Stimulated activated CD4-positive, alpha-beta T cell treated with anti-CD3 and anti-CD28 coated beads, Interleukin-4, amount 100 ng/mL, for 1 hour (primary cell): ENCODE measurements at places on chromosomes 12 and 14.

GRCh38 chr12:24396224-24396623 is 446.8 kb upstream of the SOX5 start:
- no peak for DNase-seq

GRCh38 chr12:86838711-86839110 is 582.5 kb upstream of the MGAT4C start:
- no peak for DNase-seq

DNA sequence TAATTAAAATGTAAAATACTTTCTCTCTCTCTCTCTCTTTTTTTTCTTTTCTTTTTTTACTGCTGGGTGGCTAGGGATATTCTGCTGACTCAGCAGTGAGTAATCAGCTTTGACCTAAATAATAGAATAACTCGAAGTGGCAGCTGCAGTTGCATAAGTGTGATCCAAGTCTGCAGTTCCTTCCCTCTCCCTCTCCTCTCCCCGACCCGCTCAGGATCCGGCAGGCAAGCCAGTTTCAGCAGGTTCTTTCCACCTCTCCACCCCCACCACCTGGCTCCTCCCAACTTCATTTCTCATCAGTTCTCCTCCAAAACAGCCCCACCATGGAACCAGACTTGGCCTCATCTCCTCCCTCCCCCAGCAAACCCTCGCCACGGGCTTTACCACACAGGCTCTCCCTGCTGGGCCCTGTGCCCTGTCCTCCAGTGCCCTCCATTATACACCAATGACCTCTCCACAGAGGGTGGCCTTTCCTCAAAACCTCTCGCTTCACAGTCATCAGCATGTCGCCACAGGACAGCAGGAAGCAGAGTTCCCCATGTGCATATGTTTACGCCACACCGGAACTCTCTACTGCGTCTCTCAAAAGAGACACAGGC is 22.4 kb downstream of the SLC7A8 start:
- no peak for DNase-seq

DNA sequence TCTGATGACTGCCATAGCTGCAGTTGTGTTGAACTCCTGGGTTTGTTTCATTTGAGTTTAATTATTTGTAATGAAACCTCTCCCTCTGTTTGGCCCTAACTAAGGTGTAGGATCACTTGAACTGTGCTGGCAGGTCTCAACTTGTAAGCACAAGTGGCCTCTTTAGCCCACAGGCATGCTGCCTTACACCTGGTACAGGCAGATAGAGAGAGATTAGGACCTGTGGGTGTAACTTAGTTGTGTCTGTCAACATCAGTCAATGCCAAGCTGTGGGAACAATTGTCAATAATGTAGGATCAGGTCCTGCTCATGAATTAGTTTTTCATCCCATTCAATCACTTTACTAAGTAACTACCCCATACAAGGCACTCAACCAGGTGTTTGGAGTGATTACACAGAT is 263.0 kb upstream of the G2E3 start:
- no peak for DNase-seq

- DNase-seq: no peak
These were observed 20.3 kb upstream of the RAD52 start for GRCh38 chr12:969821-970220.

DNA sequence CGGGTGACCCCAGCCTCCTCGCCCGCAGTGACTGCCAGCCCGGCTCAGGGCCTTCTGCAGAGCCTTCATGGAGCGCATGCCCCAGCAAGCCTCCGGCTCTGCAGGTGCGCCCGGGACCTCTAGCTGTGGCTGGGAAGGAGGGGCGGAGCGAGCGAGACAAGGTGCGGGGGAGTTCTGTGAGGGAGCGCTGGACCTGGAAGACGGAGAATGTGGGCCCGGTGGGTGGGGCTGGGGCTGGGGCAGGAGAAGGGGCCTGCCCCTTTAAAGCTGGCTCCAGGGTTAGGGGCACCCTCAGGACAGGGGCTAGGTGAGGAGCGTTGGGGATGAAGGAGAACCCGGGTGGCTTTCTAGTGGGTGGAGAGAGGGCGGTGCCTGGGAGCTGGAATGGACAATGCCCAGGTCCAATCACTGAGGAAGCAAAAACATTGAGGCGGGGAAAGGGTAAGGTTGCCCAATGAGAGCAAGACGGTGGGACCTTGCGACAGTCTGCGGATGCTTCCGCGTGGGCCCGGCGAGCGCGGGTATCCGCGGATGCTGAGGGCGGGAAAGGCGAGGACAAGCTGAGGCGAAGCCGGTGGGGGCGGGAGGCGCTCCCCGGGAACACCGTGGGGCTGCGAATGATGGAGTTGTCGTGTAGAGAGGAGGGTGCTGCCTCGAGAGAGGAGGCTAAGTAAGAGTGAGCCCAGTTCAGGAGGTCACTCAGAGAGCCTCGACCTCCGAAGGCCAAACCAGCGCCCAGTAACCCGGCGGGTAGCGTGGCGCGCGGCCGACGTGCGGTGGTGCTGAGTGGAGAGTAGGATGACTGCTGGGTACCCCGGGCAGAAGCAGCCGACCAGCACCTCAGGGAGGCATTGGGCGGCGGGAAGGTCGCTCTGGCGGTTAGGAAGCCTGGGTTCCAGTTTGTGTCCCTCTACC is at the start of gene GLS2:
Gene GLS2 (minus strand): TSS at position 121 of the 915 bp plus-strand sequence. CDS start 43 bp downstream, at position 78.
- DNase-seq: peak; percentile 67

DNA sequence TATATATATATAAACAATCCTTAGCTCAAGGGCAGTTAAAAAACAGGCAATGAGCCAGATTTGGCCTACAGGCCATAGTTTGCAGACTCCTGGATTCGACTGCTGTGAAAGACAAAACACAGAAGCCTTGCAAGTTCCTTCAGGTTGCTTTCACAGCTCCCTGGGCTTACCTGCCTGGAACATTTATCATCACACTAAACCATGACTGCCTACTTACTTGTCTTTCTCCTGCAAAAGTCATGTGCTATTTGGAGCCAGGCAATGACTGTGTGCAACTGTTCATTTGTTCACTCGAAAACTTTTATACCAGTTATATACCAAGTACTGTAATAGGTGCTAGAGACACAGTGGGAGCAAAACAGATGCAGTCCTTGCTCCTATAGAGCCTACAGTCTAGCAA is 2.2 kb upstream of the RPS6KA5 start:
- no peak for DNase-seq

DNA sequence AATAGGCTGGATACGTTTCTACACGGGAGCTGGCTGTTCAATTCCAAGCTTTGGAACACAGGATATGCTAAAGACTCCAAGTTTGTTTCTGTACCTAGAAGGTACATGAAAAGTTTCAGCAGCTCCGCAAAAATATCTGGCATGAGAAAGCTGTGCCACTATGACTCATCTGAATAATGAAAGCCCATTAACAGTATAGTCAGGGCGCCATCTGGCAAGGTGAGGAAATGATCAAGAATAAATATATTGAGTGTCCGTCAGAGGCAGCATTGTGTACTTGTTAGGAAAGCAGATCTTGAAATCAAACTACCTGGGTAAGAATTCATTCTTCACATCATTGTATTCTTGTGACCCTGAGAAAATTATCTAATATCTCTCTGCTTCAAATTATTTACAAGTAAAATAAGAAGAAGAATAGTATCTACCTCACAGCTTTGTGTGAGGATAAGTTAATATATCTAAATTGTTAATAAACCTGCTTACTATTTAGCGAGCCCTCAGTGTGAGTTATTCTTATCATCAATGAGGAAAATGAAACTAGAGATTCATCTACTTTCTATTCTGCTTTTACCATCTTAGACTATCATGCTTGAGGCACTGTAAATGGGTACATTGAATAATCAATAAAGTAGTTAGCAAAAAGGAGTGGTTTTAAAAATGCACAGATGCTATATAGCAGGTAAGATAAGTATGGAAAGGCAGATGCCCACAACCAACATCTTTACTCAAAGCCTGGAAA is 53.5 kb downstream of the FSCB start:
- no peak for DNase-seq

DNA sequence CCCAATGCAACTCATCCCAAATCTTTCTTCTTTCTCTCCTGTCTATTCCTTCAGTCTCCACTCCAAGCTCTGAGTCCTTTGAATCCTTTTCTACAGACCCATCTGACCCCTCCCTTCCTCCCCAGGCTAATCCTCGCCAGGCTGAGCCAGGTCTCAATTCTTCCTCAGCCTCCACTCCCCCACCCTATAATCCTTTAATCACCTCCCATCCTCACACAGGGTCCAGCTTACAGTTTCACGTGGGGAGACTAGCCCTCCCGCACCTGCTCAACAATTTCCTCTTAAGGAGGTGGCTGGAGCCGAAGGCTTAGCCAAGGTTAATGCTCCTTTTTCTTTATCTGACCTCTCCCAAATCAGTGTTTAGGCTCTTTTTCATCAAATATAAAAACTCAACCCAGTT is 63.8 kb downstream of the MOK start:
- DNase-seq: no peak

GRCh38 chr14:105891631-105892452 is 365.5 kb downstream of the TMEM121 start:
- DNase-seq: no peak
